Activated T-helper 1 cell treated with anti-CD3 and anti-CD28 coated beads, Interleukin-12 subunit alpha, Interleukin-12 subunit beta, Interleukin-2, Interleukin-4 antibody, amounts not matched to agents 30 ng/mL and 10 ng/mL and 1 ng/mL, durations not matched to agents 14 hours and 24 hours and 36 hours (primary cell): ENCODE measurements at places on chromosomes 4 and X. TPM values are rescaled to one million over a fixed set of nuclear protein-coding genes. Genes with fewer than 3 reads are reported as not detected.

DNA sequence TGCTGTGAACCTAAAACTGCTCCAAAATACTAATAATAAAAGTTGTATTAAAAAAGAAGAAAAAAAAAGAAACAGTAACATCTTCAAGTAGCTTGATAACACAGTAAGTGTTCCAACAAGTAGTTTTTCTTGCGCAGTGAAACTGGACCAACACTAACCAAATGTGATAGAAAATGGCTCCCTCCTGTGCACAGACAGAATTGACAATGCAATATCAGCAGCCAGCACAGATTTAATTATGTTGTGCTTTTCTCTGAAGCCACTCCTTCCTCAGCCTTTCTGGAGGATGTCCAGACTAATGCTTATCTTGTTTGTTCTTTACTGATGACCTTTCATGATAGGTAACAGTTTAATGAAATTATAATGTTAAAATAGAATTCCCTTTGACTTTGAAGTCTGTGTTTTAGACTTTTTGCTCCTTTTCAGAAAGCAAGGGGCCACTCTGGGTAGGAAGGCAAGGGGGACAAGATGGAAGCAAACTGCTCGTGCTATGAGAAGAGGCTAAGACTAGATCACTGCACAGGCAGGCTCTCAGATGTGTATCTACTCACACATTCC, 147.1 kb upstream of the RPL34 start:
- H3K27me3 ChIP-seq: peaks cover 4% of the 10 kb centered on the region
- no peak for DNase-seq
- peaks cover 29% of the 10 kb centered on the region for H3K4me1 ChIP-seq
- H3K36me3 ChIP-seq: peaks cover 2% of the 10 kb centered on the region

- no peak overlapping the region for H3K4me3 ChIP-seq
- H3K27me3 ChIP-seq: peaks cover 8% of the 10 kb centered on the region
- DNase-seq: no peak
- no peaks in the 10 kb centered on the region for H3K4me1 ChIP-seq
- no peak overlapping the region for H3K27ac ChIP-seq
Measured at GRCh38 chrX:10190367-10190766, 33.6 kb downstream of the CLCN4 start.

- H3K36me3 ChIP-seq: no peaks in the 10 kb centered on the region
- no peak overlapping the region for H3K4me3 ChIP-seq
- DNase-seq: no peak
- H3K4me1 ChIP-seq: no peaks in the 10 kb centered on the region
- H3K27me3 ChIP-seq: peaks cover 5% of the 10 kb centered on the region
Measured at GRCh38 chr4:155822572-155822971, 43.5 kb downstream of the ASIC5 start.

DNA sequence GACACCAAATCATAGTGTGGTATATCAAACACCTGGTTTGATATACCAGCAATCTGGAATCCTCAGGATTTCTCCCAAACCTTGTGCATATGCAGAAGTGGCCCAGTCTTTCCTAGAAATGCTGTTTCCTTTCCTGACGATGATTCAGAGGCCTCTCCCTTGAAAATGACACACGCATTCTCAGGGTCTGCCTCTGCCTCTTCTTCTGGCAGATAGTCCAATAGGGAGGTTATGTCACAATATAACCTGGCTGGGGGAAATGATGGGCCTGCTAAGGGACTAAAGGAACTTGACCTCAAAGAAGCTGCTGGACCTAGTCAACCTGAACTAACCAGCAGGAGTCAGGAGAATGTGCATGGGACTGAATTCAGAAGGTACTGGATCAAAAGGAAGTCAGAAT, 435.2 kb downstream of the IDS start:
- H3K4me3 ChIP-seq: no peak overlapping the region
- H3K27me3 ChIP-seq: no peaks in the 10 kb centered on the region
- H3K27ac ChIP-seq: no peak overlapping the region
- no peaks in the 10 kb centered on the region for H3K36me3 ChIP-seq

DNA sequence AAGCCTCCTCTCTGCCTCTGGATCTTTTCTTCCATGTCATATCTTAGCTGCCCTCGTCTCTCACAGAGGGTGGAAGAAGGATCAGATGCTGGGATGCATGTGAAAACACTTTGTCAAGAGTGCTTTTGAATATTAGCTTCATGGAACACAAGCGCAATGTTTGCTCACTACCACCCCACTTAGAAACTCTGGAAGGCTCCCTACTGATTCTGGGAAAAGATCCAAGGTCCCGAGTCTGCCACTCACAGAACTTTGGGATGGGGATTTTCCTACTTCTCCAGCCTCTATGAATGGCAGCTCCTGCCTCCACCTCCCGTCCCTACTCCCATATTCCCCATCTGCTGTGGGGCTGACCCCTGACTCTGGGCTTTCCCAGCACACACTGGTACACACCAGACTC, 40.2 kb upstream of the CRMP1 start:
- no peaks in the 10 kb centered on the region for H3K4me1 ChIP-seq
- H3K27ac ChIP-seq: no peak overlapping the region
- no peaks in the 10 kb centered on the region for H3K27me3 ChIP-seq
- no peak for DNase-seq
- H3K4me3 ChIP-seq: no peak overlapping the region

DNA sequence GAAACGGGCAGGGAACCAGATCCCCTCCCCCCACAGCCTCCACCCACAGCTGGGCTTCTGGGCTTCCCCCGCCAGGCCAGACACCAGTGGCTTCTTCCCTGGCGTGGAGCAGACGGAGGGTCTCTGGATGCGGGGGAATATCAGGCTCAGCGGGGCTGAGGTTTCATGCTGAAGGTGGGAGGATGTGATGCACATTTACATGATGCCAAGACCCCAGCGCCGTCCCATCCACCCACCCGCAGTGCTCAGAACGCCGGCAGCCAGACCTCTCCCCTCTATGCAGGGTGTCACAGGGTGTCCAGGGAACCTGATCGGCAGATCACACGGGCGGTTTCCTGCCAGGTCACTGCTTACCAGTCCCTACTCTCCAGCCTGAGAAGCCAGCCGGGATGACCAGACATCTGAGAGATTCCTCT, 12.8 kb upstream of the TNIP2 start:
- H3K36me3 ChIP-seq: peaks cover 6% of the 10 kb centered on the region
- no peak overlapping the region for H3K4me3 ChIP-seq
- H3K4me1 ChIP-seq: peaks cover 18% of the 10 kb centered on the region
- peaks cover 1% of the 10 kb centered on the region for H3K27me3 ChIP-seq

DNA sequence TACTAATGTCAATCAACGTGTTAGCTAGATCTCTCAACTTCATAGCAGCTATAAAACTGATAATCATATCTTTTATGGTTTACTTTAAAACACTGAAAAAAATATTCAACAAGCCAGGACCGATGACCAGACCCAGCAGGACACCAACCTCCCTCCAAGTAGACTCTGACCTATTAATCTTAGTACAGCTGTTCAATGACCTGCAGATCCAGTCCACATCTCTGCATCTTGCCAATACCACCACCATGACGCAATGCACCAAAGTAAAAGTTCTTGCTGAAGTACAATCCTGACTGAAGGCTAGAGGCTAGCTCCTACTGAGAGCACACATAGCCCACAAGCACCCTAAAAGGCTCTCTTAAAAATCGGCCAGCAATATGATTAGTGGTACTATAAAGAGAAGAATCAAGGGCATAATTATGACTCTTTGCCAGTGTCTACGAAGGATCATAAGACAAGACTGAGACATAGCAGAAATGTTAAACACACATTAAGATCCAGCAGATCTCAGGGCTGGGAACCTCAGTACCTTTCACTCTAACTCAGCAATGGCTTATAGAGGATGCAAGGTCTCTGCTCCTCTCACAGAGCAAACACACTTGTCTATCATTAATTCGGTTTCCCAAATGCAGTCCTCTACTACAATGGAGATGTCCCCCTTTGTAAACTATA, 7.6 kb downstream of the MED14 start:
- no peaks in the 10 kb centered on the region for H3K27me3 ChIP-seq
- no peak for DNase-seq
- H3K4me1 ChIP-seq: peaks cover 51% of the 10 kb centered on the region

ATOH1 gene
- total RNA-seq: not detected in 2 replicates

SSX4B gene
- total RNA-seq: not detected in 2 replicates

HEPH gene
- total RNA-seq: not detected in 2 replicates

LCORL gene
- total RNA-seq: 8.7 TPM in 2 replicates
